Heart left ventricle (tissue), 16 donors: ENCODE measurements at places on chromosomes 5 and 9.
A peak's percentile ranks its signal among the peaks of the same experiment; 100 is the strongest.

DNA sequence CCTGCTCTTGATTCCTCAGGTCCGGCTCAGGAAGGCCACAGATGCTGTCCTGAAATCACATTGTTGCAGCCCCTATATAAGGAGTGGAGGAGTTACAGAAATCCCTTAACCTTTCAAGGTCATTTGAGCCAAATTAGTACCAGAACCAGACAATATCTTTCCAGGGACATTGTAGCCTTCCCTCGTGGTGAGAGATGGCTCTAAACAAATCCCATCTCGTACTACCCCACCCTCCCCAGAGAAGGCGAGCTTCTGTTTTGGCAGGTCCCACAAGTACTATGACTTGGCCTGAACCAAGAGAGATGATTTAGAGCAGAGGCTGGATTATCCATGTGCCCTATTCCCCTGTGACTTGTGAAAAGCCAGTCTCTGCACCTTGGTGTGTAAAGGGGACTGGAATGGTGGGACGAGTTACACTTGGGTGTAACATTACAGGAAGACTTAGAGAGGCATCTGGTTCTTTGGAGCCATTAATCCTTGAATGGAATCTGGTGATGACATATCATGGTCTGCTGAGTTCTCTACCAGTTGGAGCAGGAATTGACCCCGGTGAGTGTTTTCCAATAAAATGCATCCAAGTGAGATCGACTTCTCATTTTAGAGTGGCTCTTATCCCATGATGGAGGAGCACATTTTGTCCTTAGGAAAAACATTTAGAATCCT, at the start of gene FAM240B:
TSS of gene FAM240B (minus strand) at position 51 of the 663 bp plus-strand sequence. CDS start 16,134 bp downstream, outside the sequence.
- DNase-seq = no peak

GRCh38 chr5:54207566-54207965, 102.8 kb downstream of the ARL15 start:
- no peak for DNase-seq

GRCh38 chr5:38555354-38556087, 925 bp downstream of the LIFR start:
- DNase-seq = no peak

DNA sequence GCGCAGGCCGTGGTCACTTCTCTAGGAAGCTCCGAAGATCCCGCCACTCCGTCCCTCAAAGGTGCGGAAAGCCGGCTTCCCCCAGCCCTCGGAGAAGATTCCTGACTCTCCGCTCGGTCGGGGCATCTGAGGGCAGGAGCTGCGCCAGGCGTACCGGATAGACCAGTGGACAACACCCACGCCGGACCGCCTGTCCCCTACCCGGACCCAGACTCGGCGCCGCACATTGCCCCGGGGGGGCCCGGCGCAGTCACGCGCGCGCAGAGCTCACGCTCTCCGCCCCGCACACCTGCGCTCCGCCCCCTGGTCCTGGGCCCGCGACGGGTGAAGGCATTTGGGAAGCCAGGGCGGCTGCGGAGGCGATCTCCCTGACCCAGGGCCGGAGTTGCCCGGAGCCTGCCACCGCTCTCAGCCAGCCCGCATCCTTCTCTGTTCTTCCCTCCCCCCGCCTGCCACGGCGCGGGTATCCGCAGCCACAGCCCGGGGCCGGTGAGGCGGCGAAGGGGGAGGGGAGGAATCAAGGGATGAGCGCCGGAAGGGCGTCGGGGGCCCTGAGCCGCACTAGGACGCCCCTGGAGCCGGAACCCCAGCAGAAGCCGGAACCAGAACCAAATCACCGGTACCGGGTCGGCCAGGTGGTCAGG, 448 bp downstream of the RELL2 start:
- DNase-seq = peak; percentile 41

- DNase-seq = no peak
Observed at GRCh38 chr9:113397203-113397631, 3.9 kb downstream of the ALAD start.

DNA sequence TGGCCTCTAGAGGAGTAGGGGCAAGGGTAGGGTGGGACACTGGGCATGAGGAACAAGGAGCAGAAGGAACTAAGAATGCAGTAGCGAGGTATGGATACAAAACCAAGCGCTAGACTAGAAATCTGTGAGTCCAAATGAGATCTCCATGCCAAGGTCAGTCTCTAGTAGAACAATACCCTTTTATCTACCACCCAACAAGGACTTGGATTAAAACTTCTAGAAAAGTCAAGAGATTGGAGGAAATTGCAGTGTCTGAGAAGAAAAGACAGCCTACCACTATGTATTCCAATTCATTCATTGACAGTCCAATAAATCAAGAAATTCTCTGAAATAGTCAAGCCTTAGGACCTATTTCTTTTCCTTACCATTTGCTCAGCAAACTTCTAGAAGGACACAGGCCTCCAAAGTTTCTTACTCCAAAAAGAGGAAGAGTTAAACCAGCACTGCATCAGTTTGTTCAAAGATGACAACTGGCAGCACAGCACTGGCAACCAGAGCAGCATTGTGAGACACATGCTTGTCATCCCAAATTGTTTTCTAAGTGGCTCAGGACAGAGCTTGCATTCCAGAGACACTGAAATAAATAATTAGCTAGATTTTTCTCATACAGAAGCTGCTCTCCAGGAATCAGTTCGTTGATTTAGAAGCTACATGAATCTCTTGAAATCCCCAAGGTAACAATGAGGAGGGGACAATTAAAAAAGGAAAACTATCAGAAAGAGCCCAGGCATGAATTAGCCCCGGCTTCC, 22.6 kb downstream of the ABCA1 start:
- DNase-seq = no peak
